ENCODE measurements at places on chromosomes 4 and X. TPM values are rescaled to one million over a fixed set of nuclear protein-coding genes. Genes with fewer than 3 reads are reported as not detected.

- H3K27me3 ChIP-seq = no peaks in the 10 kb centered on the region
- no peak overlapping the region for H3K27ac ChIP-seq
- DNase-seq = no peak
- H3K4me3 ChIP-seq = peak overlapping the region; percentile 49
- peaks cover 51% of the 10 kb centered on the region for H3K4me1 ChIP-seq
Observed at GRCh38 chrX:40083979-40084359, 13.8 kb downstream of the BCOR start.

- no peak for DNase-seq
- H3K27me3 ChIP-seq = no peaks in the 10 kb centered on the region
- H3K4me1 ChIP-seq = no peaks in the 10 kb centered on the region
- H3K36me3 ChIP-seq = no peaks in the 10 kb centered on the region
Observed at GRCh38 chr4:162675661-162676060, 491.0 kb downstream of the NAF1 start.

DNA sequence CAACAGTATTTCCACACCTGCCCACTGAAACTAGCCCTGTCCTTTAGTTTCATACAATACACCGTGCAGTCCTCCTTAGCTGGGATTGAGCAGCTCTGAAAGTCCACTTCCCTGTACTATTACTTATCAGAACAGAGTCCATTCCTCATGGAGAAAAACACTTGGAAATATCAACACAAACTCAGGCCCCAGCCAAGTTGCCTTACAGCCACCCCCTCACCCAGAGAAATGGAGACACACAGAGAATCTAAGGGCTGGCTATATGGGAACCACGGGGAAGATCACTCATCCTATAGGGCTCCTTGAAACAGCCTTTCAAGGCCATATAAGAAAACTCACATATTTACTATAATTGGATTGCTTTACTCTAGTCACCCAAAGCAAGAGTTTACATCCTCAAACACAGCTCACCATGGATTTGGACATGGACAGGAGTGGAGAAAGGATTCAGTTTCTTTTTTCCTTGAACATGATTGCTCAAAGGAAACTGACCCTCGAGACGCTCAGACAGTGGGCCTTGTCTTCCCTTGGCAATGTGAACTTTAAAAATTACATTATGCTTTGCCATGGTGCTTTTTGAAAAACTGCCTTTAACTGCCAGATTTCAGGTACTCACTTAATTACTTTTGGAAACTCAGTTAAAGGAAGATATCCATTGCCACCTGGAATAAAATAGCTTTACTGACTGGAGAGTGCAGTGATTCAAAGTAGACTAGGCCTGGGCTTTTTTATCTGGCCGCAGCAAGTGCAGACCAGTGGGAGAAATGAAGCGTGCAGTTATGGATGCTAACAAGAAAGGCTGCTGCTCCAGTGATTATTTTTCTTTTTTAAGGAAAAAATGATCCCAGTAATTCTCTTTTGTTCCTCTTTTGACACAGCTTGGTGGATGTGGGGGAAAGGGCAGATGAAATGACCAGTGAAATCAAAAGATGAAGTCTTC lies 1.6 kb downstream of the SCARB2 start:
- H3K36me3 ChIP-seq = no peaks in the 10 kb centered on the region
- H3K27me3 ChIP-seq = no peaks in the 10 kb centered on the region
- peak overlapping the region; percentile 68 for H3K4me3 ChIP-seq
- no peak for DNase-seq

The SPANXC gene
- not detected for total RNA-seq

The NPNT gene
- 217 TPM for total RNA-seq

DNA sequence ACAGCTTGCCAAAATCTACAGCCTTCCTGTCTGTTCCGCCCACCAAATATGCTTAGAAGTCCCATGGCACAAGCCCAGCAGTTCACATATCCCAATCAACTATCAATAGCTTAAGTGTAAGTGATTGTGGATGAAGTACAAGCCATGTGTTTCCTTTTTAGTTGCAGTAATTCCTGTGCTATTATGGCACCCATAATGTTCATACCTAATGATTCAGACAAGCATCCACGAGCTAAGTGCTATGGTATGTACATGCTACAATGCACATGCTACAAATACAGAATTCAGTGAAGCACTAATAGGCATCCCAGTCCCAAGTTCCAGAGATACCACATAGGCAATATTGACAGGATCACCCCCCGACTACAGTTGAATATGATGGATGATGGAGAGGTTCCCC lies 94.5 kb downstream of the PCDH19 start:
- DNase-seq = no peak
- H3K36me3 ChIP-seq = no peaks in the 10 kb centered on the region
- no peak overlapping the region for H3K27ac ChIP-seq
- H3K27me3 ChIP-seq = no peaks in the 10 kb centered on the region
- H3K4me3 ChIP-seq = no peak overlapping the region
- H3K4me1 ChIP-seq = no peaks in the 10 kb centered on the region

- no peaks in the 10 kb centered on the region for H3K4me1 ChIP-seq
- no peaks in the 10 kb centered on the region for H3K36me3 ChIP-seq
- no peak overlapping the region for H3K4me3 ChIP-seq
Observed at GRCh38 chr4:72951628-72952027, 117.9 kb downstream of the COX18 start.

DNA sequence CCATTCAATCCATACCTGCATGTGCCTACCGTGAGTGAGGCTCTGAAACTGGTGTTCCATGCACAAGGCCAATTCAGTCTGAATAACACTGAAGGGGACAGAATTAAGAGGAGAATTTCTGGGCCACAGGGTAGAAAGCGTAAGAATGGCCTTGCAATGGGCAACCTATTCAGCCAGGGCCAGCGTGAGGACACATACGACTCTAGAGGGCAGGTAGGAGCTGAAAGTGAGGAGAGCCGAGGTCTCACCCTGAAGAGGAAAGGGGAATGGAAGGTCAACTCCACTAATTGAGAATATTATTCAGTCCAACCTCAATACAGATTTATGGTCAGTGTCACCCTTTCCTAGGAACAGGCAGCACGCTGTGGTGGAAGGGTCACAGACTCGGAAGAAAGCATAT lies 202.2 kb downstream of the TRIML1 start:
- no peaks in the 10 kb centered on the region for H3K36me3 ChIP-seq
- no peak for DNase-seq
- H3K27me3 ChIP-seq = no peaks in the 10 kb centered on the region
- H3K4me1 ChIP-seq = no peaks in the 10 kb centered on the region
- H3K4me3 ChIP-seq = no peak overlapping the region

GRCh38 chrX:65752294-65752693 lies 84.8 kb downstream of the MSN start:
- H3K4me1 ChIP-seq = no peaks in the 10 kb centered on the region
- H3K27ac ChIP-seq = no peak overlapping the region
- no peak for DNase-seq
- no peaks in the 10 kb centered on the region for H3K36me3 ChIP-seq
- no peaks in the 10 kb centered on the region for H3K27me3 ChIP-seq

The MAGEE2 gene
- not detected for total RNA-seq

GRCh38 chr4:138259824-138260223 lies 17.7 kb upstream of the SLC7A11 start:
- H3K4me3 ChIP-seq = no peak overlapping the region
- no peaks in the 10 kb centered on the region for H3K27me3 ChIP-seq
- no peak overlapping the region for H3K27ac ChIP-seq

DNA sequence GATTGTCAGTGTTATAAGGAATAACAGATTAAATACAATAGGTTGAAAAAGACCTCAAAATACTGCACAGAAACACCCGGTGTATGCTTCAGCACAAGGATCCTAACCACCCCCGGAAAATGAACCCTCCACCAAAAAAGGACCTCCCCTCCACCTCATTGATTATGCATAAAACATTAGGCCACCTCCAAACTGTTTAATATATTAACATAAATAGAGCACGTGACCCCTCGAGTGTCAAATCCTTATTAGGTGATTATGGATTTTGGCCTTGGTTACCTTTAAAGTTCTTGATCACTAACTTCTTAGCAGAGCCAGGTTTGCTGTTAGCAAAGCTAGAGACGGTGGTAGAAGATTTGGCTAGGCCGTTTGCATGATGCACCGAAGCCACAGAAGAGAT lies 958 bp downstream of the CUL4B start:
- no peaks in the 10 kb centered on the region for H3K27me3 ChIP-seq
- H3K4me1 ChIP-seq = peaks cover 16% of the 10 kb centered on the region
- H3K27ac ChIP-seq = peak overlapping the region; percentile 96
- H3K36me3 ChIP-seq = peaks cover 21% of the 10 kb centered on the region
- H3K4me3 ChIP-seq = peak overlapping the region; percentile 63
- no peak for DNase-seq

DNA sequence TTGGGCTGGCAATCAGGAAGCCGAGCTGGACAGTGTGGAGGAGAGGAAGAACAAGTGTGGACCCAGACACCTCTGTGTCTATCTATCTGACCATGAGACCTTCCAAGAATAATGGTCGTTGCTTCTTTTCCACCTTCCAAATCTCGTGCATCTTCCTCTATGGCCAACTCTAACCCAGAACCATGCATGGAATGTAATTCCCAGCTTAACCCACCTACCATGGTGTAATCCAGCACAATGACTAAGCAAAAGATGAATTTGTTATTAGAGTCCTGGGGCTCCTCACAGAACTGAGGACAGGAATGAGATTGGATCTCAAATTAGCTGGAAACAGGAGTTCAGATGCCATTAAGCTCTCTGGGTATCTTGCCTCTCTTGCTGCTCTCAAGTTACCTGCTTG lies 17.4 kb upstream of the TMEM184C start:
- no peak for DNase-seq
- H3K27me3 ChIP-seq = no peaks in the 10 kb centered on the region
- H3K4me1 ChIP-seq = no peaks in the 10 kb centered on the region
- H3K36me3 ChIP-seq = no peaks in the 10 kb centered on the region
- no peak overlapping the region for H3K27ac ChIP-seq
- no peak overlapping the region for H3K4me3 ChIP-seq

The RTL5 gene
- 9.9 TPM for total RNA-seq

DNA sequence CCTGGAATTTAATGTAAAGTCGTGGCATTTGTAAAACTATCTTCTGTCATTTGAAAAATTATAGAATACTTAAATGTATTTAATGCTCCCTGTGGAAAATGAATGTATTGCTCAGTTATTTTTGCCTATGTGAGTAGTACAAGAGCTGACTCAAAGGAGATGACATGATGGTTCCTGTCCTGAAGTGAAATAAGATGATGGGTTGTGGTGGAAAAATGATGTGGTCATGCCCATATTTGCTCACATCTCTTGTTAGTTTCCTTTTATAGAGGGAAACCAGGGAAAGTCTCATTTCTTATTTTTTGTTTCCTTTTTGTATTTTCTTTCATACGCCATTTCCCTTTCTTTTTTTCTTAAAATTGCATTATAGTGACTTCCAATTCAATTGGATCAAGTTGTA lies 23.7 kb downstream of the PLS3 start:
- no peak overlapping the region for H3K27ac ChIP-seq
- DNase-seq = no peak
- H3K36me3 ChIP-seq = no peaks in the 10 kb centered on the region

DNA sequence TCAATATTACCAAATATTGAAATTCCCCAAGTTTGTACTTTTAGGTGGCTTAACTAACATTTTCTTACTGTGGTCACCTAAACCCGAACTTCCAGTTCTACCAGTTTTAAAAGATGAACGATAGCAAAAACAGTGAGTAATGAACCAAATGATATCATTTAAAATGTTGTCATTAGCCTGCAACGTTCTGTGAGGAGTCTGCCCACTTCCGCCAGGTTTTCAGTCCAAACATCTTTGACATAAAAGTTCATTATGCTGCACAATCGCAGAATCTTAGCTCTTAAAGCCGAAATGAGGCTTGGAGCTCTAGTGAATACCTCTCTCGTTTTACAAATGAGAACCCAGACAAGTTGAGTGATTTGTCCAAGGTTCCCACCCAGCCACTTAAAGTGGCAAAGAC lies 762 bp downstream of the PIGA start:
- H3K27ac ChIP-seq = peak overlapping the region; percentile 93
- H3K4me1 ChIP-seq = no peaks in the 10 kb centered on the region
- peak overlapping the region; percentile 63 for H3K4me3 ChIP-seq
- no peaks in the 10 kb centered on the region for H3K27me3 ChIP-seq
- DNase-seq = no peak

The PCDH7 gene
- total RNA-seq = 4.7 TPM

The LRP2BP gene
- 1.5 TPM for total RNA-seq

DNA sequence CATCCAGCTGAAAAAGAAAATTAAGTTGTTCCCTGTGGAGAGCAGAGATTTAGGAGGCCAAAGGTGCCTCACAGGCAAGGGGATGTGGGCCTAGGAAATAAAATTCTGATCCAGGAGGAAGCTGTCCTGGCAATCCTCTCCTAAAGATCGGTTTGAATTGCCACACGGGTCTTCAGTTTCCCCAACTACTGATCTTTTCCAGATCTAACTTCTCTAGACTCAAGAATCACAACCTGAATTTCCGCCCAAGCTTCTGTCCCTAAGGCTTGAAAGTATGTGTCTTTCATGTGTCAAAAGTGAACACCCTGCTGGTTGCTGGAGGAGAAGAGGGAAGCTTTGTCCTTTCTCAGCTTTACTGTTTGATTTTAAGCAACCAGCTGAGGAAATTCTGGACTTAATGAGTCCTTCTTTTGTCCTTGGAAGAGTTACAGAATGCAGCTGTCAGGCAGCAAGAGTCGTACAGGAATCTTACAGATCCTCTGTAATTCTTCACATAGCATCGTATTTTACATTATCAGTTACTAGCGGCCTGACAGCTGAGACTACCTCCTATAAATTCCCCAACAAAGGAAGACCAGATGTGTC lies 93.8 kb downstream of the INPP4B start:
- H3K27me3 ChIP-seq = no peaks in the 10 kb centered on the region
- no peak overlapping the region for H3K4me3 ChIP-seq
- DNase-seq = no peak
- H3K27ac ChIP-seq = no peak overlapping the region
- no peaks in the 10 kb centered on the region for H3K4me1 ChIP-seq

The XK gene
- total RNA-seq = 2.2 TPM

The TMPRSS11E gene
- total RNA-seq = not detected

The HSD17B10 gene
- 51.6 TPM for total RNA-seq

- H3K27ac ChIP-seq = no peak overlapping the region
- no peak for DNase-seq
- H3K4me1 ChIP-seq = no peaks in the 10 kb centered on the region
- no peaks in the 10 kb centered on the region for H3K36me3 ChIP-seq
- H3K27me3 ChIP-seq = no peaks in the 10 kb centered on the region
- no peak overlapping the region for H3K4me3 ChIP-seq
Observed at GRCh38 chr4:98203332-98204235, 57.6 kb upstream of the RAP1GDS1 start.

The STK32B gene
- total RNA-seq = 1.3 TPM

The POF1B gene
- total RNA-seq = 2.5 TPM

The VEGFC gene
- 16.1 TPM for total RNA-seq
